Stimulated activated CD4-positive, alpha-beta T cell treated with anti-CD3 and anti-CD28 coated beads, Interleukin-15, amount 100 ng/mL, for 48 hours (primary cell): ENCODE measurements at places on chromosomes 13 and 19.

DNA sequence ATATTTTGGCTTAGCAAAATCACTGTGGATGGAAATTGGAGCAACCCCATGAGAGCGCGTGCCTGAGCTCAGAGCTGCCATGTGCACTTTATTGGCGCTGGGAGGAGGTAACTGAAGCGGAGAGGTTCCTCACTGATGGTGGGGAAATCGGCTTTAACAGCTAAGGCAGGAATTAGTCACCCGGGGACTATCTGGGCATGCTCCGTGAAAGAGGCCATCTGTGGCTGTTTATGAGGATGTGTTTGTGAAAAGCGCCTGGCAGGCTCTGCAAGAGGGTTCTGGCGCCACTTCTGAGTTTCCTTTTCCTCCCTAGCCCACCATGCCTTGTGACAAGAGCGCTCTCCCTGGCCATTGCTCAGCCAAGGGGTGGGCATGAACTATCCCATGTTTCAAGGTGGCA lies 815.6 kb downstream of the UQCRFS1 start:
- no peak for DNase-seq

GRCh38 chr13:42814868-42815267 lies 33.5 kb downstream of the FAM216B start:
- no peak for DNase-seq

DNA sequence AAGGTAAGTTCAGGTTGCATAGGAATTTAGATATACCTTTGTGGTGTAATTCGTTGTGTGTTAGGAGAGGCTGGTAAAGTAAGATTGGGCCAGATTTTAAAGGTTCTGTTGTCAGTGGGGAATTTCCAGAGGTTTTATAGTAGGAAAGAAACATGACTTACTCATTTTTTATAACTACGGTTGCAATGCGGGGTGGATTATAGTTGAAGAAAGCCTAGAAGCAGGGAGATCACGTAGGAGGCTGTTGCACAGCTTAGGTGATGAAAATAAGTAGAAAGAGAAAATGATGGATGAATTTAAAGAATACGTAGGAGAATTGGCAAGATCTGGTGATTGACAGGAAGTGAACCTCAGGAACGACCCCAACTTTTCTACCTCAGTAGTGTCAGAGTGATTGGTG lies 61.1 kb downstream of the PIBF1 start:
- DNase-seq, result no peak

DNA sequence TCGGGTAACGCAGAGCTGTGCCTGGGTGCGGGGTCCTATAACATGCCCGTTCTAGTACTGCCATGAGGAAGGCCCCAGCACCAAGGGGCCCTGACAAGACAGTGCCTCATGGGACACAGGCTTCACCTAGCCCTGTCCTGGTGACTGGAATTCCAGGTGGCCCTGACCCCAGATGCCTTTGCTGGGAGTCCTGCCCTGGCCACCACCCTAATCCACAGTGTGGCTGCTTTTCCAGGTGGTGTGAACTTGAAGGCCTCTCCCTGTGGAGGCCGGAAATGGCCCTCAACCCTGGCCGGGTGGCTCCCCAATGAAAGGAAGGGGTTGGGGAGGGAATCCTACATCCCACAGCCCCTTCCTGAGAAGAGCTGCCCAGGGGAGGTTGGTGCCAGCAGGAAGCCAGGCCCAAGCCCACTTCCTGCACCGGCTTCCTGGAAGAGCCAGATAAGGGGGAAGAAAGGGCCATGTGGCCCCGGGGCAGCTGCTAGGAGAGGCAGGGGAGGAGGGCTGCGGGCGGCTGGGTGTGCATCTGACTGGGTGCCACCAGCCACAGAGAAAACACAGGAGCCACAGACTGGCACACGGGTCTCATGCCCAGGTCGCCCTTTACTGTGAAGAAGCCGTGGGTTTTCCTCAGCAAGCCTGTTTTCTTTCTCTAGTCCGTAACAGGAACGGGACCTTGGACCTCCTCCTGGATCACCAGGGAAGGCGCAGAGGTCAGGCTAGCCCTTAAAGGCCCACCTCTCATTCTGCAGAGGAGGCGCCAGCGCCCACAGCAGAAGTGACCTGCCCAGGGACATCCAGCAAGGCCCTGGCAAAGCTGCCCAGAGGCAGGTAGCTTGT lies 4.7 kb downstream of the LSM4 start:
- DNase-seq, result no peak

GRCh38 chr13:89181041-89181440 lies 1509.9 kb downstream of the SLITRK5 start:
- no peak for DNase-seq
